ENCODE measurements at places on chromosomes 12 and 14.

DNA sequence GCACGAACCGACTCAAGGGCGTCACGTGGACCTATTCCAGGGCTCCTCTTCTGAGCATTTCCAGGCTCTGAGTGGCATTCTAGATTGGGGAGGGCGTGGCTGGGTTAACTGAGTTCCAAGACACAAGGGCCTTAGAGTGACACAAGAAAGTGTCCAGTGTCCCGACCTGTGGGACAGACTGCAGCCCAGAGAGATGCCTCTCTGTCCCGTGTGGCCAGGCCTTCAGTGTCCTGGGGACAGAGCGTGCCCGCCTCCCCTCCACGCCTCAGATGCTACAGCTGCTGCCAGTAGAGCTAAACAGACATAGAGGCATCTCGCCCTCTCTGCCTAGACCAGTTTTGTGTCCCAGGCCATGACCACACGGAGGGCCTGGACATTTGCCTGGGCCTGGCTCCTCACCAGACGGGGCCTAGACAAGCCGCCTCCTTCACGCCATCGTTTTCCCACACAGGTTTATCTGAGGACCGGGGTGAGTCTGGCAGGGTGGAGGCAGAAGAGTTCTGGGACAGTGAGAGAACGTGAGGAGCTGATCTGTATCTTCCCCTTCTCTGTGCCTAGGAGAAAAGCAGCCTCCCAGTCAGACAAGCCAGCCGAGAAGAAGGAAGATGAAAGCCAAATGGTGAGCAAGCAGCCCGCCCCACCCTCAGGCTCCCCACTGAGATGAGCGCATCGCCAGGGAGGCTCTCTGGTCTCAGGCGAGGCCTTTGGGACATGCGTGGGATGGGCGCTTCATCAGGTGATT, 27.1 kb downstream of the DEGS2 start:
- DNase-seq, result peak; percentile 64

DNA sequence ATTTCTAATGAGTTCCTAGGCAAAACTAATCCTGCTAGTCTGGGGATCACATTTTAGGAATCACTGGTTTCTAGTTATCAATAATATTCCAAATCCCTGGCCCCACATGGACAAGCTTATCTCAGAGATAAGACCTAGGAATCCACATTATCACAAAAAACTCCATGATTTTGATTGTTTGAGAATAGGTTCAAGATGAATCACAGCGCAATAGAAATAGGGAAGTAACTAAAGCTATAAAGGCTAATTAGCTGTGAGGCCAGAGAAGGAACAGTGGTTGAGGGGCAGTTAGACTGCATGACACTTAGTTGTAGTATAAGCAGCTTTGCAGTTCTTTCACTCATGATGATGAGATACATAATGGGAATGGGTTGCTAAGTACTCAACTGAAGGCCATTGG, 13.1 kb upstream of the ATP5F1B start:
- DNase-seq, result no peak

DNA sequence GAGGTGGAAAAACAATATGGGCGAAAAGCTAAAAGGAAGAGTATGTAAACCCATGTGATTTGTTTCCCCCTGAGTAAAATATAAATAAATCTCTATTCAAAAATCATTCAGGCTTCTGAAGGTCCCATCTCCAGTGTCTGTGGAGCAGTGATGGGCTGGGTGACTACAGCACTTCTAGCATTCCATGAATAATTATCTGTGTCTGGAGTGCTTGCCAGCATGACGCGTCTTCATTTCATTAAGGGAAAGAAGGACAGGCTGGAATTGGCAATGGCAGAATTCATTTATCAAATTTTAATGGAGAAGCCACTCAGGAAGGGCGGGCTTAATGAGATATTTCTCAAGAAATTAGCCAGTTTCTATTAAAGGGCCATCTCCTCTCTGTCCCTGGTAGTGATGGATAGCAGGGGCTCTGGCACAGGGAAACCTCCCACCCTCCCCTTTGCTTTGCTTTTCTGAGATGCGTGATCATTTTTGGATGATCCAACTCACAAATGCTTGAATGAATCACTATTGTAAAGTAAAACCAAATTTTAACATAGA, 916.3 kb upstream of the SEL1L start:
- DNase-seq, result no peak

DNA sequence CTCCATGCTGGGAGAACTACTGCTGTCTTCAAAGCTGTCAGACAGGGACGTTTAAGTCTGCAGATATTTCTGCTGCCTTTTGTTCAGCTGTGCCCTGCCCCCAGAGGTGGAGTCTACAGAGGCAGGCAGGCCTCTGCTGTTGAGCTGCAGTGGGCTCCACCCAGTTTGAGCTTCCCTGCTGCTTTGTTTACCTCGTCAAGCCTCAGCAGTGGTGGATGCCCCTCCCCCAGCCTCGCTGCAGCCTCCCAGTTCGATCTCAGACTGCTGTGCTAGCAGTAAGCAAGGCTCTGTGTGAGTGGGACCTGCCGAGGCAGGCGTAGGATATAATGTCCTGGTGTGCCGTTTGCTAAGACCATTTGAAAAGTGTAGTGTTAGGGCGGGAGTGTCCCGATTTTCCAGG, 31.4 kb upstream of the RFX4 start:
- no peak for DNase-seq

- no peak for DNase-seq
Measured at GRCh38 chr14:103770902-103771301, 55.3 kb downstream of the ZFYVE21 start.

- no peak for DNase-seq
Measured at GRCh38 chr14:22163051-22163450, 426.0 kb downstream of the DAD1 start.

- DNase-seq, result peak; percentile 75
Measured at GRCh38 chr12:100672075-100672592, 98.7 kb downstream of the GAS2L3 start.

DNA sequence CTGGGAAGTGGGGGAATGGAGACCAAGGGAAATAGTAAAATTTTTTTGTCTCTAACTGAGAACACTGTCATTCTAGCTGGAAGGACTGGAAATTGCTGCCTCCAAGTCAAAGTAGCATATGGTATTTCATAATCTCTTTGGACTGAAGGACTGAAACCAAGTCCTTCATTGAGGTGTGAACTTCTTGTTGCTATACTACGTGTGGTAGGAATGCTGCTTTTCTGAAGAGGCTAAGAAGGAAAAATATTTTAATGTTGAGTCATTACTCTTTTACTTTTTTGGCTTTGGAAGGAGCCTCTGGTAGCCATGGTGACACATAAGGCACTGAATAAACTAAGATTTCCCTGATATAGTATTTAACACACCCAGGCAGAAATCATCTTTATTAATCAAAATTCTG, 465.4 kb downstream of the NPAS3 start:
- DNase-seq, result no peak

DNA sequence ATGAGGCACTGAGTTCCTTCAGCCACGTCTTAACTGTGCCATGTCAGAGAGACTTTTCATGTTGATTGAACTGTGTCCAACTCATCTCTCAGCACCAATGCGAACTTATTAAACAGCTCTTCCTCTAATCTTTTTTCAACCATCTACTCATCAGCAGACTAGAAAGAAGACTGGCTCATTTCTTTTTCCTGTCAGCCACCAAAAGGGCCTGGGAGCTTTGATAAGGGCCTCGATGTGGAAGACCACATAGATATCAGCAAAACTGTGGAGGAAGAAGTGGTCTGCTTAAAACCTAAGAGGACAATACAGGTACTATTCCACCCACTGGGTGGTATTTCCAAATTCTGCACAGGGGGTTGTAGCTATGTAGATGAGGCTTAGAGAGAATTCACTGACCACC, 3.6 kb upstream of the PLXNC1 start:
- no peak for DNase-seq

- no peak for DNase-seq
Measured at GRCh38 chr12:38392554-38393144, 76.1 kb downstream of the ALG10B start.

DNA sequence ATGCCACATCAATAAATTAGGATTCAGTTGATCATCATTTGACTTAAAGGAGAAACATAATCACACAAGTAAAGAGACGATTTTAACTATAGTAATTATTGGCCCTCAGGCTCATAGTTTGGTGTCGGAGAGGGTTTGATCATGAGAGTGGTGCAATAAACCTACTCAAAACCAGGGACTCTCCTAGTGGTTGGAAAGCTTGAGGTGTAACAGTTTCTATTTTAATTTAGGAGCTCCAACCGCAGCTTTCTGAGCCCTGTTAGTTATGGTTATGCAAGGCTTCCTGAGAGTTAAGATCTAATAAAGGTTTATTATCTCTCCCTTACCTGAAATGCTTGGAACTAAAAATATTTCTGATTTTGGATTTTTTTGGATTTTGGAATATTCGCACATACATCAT, 36.4 kb downstream of the TMTC2 start:
- no peak for DNase-seq

DNA sequence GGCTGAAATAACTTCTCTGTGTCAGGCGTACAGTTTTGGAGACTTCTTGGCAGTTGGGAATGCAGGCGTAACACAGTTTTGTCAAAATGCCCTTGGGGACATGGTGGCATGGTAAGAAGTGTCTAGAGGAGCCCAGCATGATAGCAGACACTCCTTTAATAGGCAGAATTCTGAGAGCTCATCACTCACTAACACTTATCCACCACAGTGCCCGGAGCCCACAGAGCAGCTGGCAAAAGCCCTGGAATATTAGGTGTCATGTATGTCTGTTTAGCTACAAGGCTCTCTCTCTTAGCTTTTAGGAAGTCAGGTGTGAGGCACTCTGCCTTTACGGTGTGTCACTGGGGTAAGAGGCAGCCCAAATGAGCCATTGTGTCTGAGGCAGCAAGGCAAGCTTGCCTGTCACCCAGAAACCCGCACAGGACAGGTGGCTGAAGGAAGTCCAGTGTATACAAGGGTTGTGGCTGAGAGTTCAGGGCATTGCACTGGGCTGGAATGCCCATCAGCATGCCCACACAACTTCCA, 96.3 kb downstream of the ESRRB start:
- DNase-seq, result no peak

Data from islet precursor cell (in vitro differentiated cells).